ENCODE measurements at places on chromosomes 3 and 15.

DNA sequence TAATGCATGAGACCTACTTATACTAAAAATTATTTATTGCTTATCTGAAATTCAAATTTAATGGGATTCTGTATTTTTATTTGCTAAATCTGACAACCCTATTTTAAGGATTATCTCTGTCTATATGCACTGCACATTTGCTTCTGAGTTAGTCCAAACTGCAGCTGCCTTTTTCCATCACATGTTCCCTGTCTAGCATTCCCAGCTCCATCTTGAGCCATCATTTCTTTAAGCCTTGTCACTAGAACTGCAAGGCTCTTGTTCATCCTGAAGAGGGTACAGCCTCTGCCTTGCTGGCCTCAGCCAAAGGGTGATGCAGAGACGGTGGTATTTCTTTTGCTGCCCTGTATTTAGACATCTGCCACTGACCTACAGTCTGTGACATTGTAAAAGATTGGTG, 125.8 kb upstream of the STT3B start:
- DNase-seq, result no peak

GRCh38 chr3:87461036-87461435, 184.7 kb upstream of the POU1F1 start:
- no peak for DNase-seq

DNA sequence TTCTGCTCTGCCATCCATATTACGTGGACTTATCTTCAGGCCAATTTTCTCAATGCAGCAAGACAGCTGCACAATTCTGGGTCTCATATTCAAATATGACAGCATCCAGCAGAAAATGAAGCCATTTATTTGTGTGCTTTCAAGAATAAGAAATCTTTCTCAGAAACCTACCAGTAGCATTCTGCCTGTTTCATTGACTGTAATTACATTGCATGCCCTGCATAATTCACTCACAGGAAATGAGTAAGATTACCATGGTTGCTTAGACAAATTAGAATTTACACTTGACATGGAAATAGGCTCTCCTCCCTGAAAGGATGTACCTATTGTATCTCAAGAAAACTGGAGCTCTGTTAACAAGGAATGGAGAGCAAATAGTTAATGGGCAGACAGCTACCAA, 346.6 kb upstream of the DCBLD2 start:
- DNase-seq, result no peak

GRCh38 chr3:113428581-113428980, 12.7 kb downstream of the CFAP44 start:
- DNase-seq, result no peak

GRCh38 chr3:120399372-120399771, 50.2 kb upstream of the LRRC58 start:
- DNase-seq, result no peak

- no peak for DNase-seq
These were observed 89.6 kb upstream of the VEPH1 start for GRCh38 chr3:157592769-157593168.

DNA sequence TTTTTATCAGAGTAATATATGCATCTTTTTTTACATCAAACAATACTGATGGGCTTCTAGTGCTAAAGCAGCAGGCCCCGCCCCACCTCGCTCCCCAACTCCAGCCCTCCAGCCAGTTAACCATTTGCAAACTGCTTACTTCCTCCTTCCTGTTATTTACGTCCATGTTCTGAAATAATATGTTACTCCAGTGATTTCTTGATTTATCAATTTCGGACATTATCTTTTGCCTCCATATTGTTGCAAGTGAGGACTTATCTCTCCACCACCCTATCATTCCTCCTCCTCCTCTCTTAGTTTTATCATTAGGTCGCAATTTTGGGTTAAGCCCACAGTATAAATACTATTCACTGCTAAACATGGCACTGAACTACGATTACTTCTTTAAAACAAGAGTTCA, 39.5 kb downstream of the ZNF710 start:
- no peak for DNase-seq

GRCh38 chr3:20186600-20187004, 596 bp upstream of the SGO1 start:
- DNase-seq, result no peak

DNA sequence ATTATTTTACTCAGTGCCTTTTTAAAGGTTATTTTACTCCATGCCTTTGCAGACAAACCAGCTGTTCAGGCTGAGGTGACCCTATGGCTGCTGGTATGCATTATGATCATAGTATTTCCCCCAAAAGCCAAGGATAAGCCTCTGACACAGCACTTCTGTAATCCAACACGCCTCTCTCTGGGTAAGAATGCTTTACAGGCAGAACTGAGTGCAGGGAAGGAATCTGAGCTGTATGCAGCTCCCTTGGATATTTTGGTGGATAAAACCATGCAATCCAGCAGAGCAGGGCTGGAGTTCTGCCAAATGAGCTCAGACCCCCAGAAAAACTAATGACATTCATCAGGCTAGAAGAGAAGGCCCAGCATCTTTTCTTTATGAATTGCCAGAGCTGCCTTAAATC, 11.7 kb upstream of the MAP1A start:
- DNase-seq, result no peak

DNA sequence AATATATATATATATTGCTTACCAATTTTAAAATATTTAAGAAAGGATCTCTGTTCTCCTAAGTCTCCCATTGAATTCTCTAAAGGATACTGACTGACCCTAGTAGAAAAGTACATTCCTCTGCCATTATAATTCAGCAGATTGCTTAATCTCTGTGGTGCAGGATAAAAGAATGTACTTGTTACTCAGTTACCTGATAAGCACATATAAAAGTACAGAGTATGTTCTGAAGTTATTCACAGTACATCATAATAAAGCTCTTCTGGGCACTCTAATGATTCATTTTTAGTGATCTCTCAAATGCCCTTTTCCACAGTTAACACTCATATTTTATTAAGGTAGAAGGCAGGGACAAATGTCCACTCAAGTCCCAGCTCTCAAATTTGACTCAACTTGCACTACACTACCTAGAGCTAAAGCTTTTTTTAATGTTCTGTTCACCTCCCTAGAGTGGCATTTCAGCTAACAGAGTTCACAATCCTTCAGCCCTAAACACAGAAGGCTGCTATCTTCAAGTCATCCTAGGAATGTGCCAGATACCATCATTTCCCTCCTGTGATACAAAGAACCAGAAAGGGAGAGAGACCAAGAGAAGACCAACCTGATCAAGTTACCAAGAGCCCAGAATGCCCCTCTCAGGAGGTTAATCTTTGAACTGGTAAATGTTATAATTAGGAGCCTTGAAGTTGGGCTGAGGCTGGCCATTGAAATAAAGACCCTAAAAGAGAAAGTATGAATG, 53.3 kb downstream of the MEIS2 start:
- DNase-seq, result no peak

GRCh38 chr3:172513488-172513887, 9.7 kb downstream of the TNFSF10 start:
- DNase-seq, result no peak

DNA sequence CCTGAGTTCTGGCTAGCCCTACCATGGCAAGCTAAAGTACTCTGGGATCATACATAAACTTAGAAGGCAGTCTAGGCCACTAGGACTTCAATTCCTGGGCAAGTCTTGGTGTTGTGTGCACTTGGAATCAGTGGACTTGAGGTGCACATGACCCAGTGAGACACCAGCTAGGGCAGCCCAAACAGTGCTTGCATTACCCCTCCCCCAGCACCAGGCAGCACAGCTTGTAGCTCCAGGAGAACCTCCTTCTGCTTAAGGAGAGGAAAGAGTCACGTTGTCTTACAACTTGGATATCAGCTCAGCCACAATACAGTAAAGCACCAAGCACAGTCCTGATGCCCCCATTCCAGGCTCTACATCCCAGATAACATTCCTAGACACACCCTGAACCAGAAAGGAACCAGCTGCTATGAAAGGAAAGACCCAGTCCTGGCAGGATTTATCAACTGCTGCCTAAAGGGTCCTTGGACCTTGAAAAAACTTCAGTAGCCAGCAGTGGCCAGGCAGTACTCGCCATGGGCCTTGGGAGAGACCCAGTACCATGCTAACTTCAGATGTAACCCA, 57.2 kb downstream of the MYO9A start:
- DNase-seq, result no peak

DNA sequence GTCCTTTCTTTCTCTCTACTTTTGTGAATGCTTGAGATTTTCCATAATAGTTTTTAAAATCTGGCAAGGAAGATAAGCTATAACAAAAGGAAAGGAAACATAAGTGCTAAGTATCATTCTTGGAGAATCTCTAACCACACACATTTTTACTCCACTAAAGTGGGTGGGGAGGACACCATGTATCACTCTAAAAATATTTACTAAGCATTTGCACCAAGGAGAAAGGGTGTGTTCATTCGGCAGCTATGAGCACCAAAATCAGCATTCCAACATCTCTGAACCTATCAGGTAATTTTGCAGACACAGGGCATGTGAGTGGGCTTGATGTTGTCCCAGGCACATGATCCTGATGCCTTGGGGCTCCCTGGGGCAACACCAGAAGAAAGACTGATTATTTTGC, 5.5 kb downstream of the B4GALT4 start:
- DNase-seq, result no peak

DNA sequence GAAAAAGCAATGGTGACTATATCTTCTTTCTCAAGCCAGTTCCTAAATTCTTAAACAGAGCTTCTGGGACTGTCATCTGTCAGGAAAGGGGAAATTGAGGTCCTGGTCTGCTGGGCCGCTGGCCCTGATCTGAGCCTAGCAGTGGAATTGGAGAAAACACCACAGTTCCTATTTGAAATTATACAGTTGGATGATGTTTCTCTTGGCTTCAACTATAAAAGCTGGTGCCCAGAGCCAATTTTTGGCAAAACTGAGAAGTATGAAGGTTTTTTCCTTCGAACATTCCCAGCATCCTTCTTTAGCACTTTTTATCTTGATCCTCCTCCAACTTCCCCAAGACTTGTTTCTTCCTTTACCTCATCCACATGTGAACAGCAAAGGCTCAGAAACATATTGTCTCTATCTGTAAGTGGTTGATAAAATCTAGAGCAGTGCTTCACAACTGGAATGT, 83.9 kb downstream of the CD47 start:
- no peak for DNase-seq

GRCh38 chr3:154758109-154758868, 321.8 kb upstream of the MME start:
- no peak for DNase-seq

- DNase-seq, result no peak
These were observed 7.6 kb downstream of the IL17RD start for GRCh38 chr3:57157545-57157944.

GRCh38 chr3:196645897-196646665, 6.6 kb downstream of the NRROS start:
- DNase-seq, result no peak

DNA sequence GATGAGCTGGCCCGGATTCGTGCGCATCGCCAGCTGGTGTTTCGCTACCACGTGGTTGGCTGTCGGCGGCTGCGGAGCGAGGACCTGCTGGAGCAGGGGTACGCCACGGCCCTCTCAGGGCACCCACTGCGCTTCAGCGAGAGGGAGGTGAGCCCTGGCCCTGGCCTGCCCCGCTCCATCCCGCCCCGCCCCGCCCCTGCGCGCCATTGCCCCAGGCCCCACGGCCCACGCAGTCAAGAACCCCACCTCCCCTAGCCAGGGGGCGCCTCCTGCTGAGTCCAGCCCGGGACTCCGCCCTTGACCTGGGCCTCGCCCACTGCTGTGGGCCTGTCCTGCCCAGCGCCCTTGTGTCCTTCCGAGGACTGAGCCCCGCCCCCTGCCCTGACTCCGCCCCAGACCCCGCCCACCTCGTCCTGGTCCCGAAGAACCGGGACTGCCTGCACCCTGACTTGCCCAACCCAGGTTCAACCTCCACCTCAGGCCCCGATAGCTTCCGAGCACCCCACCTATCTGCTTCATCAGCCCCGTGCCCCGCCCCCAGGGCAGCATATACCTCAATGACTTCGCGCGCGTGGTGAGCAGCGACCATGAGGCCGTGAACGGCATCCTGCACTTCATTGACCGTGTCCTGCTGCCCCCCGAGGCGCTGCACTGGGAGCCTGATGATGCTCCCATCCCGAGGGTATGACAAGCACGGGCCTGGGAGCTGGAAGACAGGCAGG, 14.8 kb downstream of the NT5DC2 start:
- no peak for DNase-seq

GRCh38 chr15:33874156-33874555, 94.1 kb upstream of the CHRM5 start:
- DNase-seq, result no peak

DNA sequence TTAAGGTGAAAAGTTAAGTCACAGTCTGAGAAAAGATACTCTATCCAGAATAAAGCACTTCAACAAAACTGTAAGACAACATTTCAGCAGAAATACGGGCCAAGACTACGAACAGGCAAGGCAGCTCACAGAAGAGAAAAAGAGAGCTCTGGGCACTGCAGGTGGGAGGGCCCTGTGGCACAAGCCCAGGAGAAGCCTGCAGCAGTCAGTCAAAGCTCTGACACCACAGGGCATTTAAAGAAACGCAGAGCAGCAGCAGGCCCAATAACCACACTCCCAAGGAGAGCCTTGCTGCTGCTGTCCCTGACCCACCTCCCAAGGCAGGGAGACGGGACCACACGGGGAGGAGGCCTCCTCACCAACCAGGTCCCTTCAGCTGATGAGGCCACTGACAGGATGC, 19.2 kb downstream of the CHSY1 start:
- no peak for DNase-seq

- DNase-seq, result no peak
These were observed 1.5 kb downstream of the TPRA1 start for GRCh38 chr3:127588806-127589577.

DNA sequence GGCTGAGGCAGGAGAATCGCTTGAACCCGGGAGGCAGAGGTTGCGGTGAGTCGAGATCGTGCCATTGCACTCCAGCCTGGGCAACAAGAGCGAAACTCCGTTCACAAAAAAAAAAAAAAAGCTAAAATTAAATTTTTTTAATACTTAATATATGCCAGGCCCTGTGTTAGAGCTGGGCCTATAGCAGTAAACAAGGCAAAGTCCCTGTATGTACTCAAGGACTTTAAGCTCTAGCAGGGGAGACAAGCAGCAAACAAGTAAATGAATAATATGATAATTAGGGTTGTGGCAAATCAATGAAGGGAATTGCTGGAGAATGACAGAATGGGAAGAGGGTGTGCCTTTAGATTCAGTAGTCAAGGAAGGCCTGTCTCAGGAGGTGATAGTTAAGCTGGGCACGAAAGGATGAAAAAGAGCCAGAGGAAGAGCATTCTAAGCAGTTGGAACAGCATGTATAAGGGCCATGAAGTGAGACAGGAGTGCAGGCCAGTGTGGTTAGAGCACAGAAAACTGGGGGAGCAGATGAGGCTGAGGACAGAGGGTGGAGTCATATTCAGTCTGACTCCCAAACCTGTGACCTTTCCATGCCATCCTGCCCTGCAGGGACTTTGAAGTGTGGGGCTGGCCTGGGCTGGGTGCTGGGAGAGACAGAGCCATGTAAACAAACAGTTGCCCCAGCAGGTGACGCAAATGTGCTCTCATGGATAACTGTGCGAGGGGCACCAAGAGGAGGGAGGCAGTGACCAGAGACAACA, 6.6 kb upstream of the RAF1 start:
- DNase-seq, result no peak

GRCh38 chr3:13556207-13556606, 7.3 kb downstream of the FBLN2 start:
- DNase-seq, result no peak

GRCh38 chr15:94563456-94563855, 332.1 kb downstream of the MCTP2 start:
- DNase-seq, result no peak
